ENCODE measurements at places on chromosomes 12 and 14. TPM values are rescaled to one million over a fixed set of nuclear protein-coding genes. Genes with fewer than 3 reads are reported as not detected.

- peak; percentile 32 for DNase-seq
Observed at GRCh38 chr12:101127521-101128219, 82.4 kb downstream of the SLC5A8 start.

Gene M6PR
- total RNA-seq, result 97.4 TPM

- no peak for DNase-seq
Observed at GRCh38 chr12:122304924-122305323, 38.6 kb upstream of the VPS33A start.

Gene CD27
- not detected for total RNA-seq

DNA sequence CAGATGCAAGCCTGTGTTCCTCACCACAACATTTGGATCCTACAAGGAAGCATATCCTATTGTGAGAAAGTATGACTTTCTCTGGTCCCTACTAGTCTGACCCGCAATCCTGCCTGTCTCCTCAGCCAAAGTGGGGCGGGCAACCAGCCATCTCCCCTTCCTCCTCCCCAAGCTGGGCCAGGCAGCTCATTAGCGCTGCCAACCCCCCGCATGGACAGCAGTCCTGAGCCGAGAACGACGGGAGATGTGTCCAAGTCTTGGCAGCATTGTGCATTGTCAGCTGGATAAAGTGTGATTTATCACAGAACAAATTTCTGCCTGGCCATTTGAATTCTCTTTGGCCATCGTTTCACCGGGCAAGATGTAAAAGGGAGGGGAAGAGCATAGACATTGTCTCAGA lies 139.4 kb downstream of the SLC15A4 start:
- DNase-seq, result no peak
